HuH-7.5 (cell line): ENCODE measurements at places on chromosomes 2 and 18.

- DNase-seq = no peak
Observed at GRCh38 chr2:43345391-43345813, 119.0 kb upstream of the ZFP36L2 start.

DNA sequence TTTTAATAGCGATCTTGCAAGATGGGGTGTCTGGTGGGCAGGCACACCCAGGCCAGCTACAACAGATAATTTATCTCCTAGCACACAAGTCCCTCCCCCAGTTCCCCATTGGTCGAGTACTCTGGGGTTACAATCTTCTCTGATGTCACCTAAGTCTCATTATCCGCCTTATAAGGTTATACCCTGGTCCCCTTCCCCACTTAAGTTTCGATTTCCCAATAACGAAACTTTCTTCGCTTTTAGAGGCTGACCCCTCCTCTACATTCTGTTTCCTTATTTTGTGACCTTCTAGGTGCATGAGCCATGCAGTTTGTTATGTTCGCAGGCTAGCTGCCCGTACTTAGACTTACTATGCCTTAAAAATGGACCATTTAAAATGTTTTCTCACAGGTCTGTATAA is 180.1 kb downstream of the CAPN13 start:
- no peak for DNase-seq

DNA sequence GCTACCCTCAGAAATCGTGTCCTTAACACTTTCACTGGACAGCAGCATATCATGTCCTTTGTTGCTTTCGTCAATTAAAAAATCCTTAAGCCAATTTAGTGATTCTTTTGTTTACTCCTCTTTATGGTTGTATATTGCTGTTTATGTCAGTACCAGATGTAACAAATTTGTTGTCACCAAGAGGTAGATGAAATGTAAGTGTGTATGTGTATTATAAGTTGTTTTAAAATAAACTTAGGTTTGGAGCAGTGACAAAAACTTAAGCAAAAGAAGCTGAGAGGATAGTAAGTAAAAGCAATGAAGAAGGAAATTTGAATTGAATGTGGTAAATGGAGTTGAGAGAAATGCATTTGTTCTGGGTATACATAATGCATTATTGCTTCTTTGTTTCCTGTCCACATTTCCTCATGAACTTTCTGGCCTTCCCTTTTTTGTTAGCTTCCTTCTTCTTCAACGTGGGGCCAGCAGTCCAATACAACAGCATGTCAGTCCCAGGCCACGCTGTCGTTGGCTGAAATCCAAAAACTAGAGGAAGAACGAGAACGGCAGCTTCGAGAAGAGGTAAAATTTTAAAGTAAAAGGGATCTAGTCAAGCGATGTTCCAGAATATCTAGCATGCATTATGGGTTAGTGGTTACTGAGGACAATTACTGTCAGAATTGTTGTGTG is 30.5 kb upstream of the SNORC start:
- no peak for DNase-seq

- DNase-seq = no peak
Observed at GRCh38 chr2:5845798-5846330, 153.7 kb downstream of the SOX11 start.
